Hypothalamus (tissue), 51 donors: ENCODE measurements at places on chromosomes 3 and 15.

DNA sequence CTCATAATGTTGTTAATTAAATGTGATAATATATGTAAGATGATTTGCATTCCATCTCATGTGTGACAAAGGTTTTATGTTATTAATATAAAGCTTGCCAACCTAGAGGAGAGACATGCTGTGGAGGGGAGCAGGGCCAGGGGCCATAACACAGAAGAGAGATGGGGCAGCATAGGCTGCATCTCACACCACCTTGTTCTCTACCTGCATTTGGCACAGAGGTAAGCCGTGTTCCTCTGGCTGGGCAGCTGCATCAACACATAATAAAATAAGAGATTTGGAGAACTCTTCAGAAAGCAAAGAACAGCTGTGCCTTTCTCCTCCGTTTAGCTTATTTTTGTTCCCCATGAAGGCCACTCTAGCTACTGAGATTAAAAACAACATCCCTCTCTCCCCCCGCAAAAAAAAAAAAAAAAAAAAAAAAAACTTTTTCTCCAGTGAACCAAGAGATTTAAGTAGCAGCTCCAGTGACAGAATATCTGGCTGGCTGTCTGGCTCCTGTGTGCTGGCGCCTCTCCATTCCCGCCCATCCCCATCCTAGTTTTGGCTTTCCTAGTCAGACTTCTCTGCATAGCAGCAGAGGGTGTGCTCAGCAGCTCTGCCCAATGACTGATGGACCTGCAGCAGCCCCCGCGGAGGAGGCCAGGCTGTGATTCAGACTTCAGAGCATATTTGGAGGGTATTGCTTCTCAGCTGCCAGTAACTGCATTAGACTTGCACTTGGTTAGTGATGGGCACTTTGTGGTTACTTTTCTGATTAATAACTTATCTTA, 52.2 kb upstream of the STXBP5L start:
- no peak for DNase-seq

DNA sequence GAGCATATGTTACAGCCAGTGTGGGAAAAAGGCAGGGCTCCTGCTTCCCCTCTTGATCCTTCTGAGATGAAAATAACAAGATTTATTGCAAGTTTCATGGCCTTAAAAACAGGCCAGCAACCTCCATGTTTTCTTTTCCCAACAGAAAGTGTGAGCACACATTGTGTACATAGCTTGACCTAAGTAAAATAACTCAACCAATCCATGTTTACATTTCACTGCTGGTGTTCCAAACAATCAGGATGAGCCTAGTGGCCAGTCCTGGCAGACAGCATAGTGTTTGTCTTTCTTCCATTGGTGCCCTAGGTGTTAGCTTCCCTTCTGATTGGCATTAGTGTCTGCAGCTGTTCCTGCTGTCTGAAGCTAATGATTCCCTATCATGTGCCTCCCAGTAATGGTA, 847.7 kb downstream of the EPHA3 start:
- DNase-seq = no peak

DNA sequence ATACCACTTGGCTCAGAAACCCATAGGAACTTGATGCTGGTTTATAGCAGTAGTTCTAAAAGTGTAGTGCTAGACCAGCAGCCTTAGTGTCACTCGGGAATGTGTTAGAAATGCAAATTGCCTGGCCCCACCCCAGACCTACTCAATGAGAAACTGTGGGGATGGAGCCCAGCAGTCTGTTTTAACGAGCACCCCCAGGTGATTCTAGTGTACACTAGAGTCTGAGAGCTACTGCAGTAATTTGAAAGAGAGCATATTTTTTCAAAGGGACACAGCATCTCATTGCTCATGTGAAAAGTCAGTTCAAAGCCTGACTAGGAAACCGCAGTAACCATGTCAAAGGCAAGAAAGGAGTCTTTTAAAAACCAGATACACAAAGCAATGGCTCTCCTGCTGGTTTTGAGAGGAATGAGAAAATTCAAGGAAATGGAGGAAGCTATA, 313.4 kb downstream of the SQOR start:
- no peak for DNase-seq

DNA sequence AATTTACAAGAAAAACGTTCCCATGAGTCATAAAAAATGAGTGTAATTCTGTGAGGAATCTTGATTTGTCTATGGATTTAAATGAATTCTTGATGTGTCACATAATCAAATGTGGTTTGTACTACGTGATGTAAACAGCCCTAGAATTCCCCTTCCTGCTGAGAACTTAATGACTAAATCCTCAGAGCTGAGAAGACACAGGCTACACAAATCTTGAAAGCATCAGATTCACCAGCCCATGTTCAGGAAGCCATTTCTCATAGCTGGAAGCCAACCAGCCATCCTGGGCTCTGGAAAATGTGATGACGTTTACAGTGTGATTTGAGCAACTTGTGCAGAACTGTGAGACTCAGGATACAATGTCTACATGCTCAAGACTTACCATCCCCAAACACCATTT, 193.7 kb upstream of the MME start:
- no peak for DNase-seq

- DNase-seq = no peak
These were observed 247.1 kb upstream of the LMCD1 start for GRCh38 chr3:8254489-8254888.
